ENCODE measurements at places on chromosomes 3 and 15. TPM values are rescaled to one million over a fixed set of nuclear protein-coding genes. Genes with fewer than 3 reads are reported as not detected.

TRH gene
- not detected for polyA plus RNA-seq

DNASE1L3 gene
- polyA plus RNA-seq, result 39.3 TPM

KY gene
- 0.02 TPM for polyA plus RNA-seq

FAM81A gene
- 0.38 TPM for polyA plus RNA-seq

FGF12 gene
- polyA plus RNA-seq, result 1.2 TPM

NDN gene
- 15.8 TPM for polyA plus RNA-seq

CACNA1D gene
- 0.61 TPM for polyA plus RNA-seq

LTF gene
- 0.98 TPM for polyA plus RNA-seq

ATP2C1 gene
- polyA plus RNA-seq, result 23.0 TPM

All from esophagus (tissue), 2 donors.